Suppressor macrophage treated with lipopolysaccharide for 1 hour (primary cell): ENCODE measurements at places on chromosomes 12 and 14.

DNA sequence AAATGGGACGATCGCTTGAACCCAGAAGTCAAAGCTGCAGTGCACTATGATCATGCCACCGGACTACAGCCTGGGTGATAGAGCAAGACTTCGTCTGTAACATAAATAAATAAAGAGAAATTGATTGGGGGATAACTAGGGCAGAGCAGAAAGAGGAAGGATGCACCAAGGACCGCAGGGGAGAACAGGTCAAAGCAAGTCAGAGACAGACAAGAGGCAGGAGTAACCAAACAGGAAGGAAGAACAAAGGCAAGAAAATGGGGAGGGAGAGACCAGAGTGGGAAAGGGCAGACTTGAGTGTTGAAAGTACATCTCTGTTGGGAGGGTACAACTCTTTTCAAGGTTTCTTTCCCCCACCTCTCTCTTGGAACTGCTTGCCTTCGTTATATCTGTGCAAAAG, 50.8 kb upstream of the ELK3 start:
- no peak for DNase-seq

DNA sequence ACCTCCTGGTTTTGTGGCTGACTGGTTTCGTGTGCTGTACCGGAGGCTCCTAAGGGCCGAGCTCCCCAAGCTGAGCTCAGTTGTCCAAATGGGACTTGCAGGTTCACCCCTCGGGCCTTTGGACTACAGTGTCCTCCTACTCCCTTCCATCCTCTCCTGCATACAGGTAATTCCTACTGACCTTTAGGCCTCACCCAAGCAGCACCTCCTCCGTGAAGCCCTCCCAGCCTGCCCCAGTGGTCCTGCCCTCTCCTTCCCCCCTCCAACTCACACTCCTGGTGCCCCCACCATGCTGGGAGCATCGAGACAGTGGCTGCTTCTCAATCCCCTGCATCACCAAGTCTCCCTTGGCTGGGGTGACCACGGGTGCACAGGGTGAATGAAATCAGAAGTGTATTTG, 27.1 kb upstream of the YY1 start:
- no peak for DNase-seq

GRCh38 chr12:75971253-75971652, 60.3 kb downstream of the PHLDA1 start:
- no peak for DNase-seq

- DNase-seq = no peak
Measured at GRCh38 chr12:1360441-1361210, 233.8 kb downstream of the FBXL14 start.

DNA sequence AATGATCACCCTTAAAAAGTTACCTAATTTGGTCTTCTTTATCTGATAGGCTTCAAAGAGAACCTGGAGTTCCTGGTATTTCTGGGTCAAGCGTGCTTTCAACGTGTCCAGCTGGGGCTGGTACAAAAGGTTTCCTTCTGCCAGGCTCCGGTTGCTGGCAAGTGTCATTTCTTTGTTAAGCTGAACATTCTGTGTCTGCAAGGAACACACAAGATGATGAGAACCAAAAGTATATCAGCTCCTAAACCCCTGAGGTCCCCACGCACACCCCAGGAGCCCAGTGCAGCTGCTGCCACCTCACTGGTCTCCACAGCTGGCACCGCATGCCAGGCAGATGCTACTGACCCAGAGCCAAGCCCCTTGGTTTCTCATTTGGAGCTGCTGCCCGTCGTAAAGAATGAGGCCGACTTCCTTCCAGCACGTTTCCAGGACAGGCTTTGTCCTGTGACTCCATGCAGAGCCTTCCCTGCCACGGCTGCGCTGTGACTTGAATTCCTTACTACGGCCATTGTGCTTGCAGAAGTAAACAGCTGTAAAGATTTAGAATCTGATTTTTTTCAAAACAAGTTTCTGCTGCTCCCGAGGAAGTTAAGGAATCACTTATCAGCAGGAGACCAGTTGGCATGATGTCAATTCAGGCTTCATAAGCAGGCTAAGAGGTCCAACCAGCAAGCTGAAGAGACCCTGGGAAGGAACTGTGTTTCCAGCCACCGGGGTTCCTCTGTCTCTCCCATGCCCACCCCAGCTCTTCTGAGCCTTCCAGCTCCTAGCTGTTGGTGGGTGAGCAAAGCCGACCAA, 24.9 kb downstream of the VPS37B start:
- peak; percentile 29 for DNase-seq

GRCh38 chr12:82694970-82695369, 8.3 kb downstream of the TMTC2 start:
- no peak for DNase-seq

DNA sequence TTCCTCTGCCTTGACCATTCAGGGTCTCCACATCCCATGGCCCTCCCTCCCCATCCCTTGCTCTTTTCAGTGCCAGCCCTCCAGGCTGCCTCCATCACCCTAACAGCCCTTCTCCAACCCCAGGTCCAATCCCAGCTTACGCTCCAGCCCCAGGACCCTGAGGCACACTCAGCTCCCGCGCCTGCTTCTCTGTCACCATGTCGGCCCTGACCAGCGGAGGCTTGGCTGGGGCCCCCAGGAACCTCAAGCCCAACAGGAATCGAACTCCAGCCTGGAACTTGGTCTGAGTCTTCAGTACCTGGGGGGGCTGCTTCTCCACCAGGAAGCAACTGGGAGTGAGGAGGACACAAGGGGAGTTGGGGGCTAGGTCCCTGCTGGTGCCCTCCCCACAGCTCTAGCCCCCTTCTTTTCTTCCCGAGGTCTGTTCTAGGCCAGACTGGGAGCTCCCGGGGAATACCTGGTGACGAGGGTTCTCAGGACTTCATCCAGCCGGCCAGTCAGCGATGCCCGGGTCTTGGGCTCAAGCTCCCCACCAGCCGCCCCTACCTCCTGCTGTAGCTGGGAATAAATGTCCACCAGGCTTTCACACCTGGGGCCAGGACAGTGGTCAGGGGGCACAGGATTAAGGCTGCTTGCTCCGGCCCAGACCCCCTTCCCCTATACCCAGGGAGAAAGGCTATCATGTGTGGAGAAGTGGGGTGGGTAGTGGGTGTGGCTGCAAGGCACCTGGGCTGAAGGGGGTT, 6.0 kb downstream of the STAT6 start:
- no peak for DNase-seq

- no peak for DNase-seq
Measured at GRCh38 chr12:130331146-130331545, 6.5 kb upstream of the PIWIL1 start.

- DNase-seq = no peak
Measured at GRCh38 chr12:29599381-29599780, 101.9 kb upstream of the OVCH1 start.

GRCh38 chr12:24966951-24967564, 18.2 kb upstream of the BCAT1 start:
- DNase-seq = no peak

- DNase-seq = no peak
Measured at GRCh38 chr12:15273896-15274295, 48.4 kb upstream of the PTPRO start.

DNA sequence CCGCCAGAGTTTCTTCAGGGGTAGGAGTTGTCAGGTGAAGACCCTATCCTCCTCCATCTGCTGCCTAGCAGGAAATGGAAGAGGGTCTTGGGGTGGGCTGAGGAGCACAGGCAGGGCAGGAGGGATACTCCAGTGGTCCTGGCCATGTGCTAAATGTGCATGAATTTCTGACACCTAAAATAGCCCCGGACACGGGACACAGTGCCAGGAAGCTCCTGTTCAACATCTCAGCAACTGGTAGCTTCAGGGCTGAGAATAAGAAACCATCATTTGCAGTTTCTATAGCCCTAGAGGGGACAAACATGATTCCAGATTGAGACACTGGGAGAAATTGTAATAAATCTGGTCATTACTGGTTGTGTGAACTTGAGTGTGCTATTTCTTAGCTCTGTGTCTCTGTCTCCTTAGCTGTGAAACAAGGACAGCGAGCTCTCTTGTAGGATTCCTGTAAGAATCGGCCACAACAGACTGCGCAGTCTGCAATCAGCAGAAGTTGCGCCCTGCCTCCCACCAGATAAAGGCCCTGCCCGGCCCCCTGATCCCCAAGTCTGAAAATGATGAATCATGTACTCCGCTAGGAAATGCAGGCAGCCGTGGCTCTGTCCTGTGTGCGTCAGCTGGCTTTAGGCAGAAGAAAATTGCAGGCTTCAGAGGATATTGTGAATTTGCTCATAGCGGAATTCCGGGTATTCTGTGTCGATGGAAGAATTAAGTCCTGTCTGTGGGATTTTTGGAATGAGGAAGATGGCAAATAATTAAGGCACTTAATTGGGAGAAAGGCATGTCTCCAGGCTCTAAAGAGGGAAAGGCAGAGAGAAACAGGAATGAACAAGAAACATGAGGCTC, 35.2 kb upstream of the MEG3 start:
- no peak for DNase-seq

DNA sequence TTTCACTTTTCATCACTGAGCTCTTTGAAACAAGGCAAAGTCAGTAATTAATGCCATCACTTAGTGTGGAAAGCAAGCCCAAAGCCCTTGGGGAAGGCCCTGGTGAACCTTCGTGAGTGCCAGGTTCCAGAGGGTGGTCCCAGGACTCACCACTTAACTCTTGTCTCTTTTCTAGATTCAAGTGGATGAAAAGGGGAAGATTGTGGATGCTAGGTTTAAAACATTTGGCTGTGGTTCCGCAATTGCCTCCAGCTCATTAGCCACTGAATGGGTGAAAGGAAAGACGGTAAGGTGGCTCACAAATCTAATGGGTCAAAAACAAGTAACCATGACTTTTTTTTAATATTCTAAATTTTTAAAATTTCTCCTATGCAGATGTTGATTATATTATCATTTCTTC, 2.8 kb downstream of the ISCU start:
- DNase-seq = no peak

DNA sequence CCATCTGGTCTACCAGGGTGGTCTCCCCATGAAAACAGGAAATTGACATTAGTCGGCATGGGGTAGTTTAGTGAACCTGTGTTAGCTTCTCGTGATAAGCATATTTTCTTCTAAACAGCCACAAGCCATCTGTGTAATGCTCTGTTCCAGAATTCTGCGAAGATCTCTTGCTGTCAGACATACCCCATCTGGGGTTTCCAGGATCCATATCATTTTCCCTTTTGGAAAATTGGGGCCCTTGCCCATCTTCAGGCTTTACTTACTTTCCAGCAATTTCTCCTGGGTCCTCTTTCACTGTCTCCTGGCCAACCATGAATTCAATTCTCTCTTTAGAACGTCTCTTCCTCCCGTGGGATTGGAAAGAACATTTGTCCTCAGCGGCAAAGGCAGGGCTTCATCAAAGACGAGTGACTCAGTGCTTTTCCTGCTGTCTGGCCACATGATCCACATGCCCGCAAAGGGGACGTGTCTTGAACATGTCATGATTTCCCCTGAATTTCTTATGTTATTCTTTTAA, 21.4 kb upstream of the NCOR2 start:
- peak; percentile 83 for DNase-seq

GRCh38 chr12:7905071-7905470, 30.9 kb downstream of the SLC2A3 start:
- DNase-seq = no peak
